ENCODE measurements at places on chromosomes 12 and 14.

DNA sequence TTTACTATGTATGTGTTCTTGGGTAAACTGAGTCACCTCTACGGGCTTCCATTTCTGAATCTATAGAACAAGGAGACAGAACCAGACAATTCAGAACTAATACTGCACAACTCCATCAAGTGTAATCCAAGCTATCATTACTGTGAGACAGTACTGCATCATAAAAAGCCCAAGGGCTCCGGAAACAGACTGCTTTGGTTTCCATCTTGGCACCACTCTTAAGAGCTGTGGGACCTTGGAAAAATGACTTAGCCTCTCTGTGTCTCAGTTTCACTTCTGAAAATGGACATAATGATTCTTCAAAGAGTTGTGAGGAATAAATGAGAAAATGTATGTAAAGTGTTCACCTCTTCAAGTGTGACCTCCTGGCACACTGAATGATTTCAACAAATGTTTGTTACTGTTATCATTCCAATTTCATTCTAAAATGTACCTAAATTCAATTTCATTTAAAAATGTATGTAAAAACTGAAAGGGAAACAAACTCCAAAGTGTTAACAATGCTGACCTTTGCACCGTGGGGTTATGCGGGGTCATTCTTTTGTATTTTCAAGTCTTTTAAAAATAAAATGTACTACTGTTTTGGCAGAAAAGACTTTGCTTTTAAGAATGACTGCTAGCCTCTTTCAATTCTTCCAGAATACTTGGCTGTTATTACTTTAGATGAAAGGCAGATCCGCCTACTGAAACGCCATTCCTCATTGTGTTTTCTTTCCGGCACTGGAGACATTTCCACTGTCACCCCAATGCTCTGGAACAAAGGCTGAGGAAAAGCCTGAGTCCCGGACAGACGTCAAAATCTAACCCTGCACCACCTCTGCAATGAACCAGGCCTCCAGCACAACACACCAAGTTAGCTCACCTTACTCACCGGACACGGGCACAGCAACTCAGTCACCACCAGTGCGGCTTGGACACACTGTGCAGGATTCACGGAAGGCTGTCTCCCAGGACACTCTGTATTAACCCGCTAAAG is 62.8 kb downstream of the TMCC3 start:
- DNase-seq: no peak

GRCh38 chr12:51921017-51921725 is 13.9 kb downstream of the ACVRL1 start:
- no peak for DNase-seq

GRCh38 chr14:32509632-32510187 is 180.6 kb downstream of the AKAP6 start:
- DNase-seq: no peak

DNA sequence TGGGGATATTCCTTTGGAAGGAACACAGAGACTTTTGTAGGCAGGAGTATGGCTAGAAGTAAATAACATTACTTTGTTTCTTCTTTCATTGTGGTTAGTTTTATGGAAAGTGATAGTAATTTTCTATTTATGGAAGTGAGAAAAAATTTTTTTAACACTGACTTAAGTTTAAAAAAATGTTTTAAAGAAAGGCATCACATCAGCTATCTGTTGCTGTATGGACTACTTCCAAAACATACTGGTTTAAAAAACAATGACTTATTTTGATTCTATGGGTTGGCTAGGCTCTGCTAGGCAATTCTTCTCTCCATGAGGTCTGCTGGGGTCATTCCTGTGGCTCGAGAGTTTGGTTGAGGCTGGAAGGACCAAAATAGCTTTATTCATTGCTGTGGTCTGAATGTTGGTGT is 31.7 kb upstream of the SLC38A2 start:
- no peak for DNase-seq

- no peak for DNase-seq
Measured at GRCh38 chr14:85471156-85471555, 58.8 kb upstream of the FLRT2 start.

DNA sequence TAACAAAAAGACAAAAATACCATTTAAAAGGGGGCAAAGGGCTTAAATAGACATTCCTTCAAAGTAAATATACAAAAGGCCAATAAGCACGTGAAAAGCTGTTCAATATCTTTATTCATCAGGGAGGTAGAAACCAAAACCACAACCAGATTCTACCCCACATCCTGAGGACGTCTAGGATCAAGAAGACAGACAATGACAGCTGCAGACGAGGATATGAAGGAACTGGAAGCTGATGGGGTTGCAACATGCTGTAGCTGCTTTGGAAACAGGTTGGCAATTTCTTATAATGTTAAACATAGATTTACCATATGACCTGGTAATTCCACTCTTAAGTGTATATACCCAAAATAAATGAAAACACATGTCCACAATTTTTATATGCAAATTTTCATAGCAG is 85.1 kb upstream of the C14orf180 start:
- DNase-seq: no peak

DNA sequence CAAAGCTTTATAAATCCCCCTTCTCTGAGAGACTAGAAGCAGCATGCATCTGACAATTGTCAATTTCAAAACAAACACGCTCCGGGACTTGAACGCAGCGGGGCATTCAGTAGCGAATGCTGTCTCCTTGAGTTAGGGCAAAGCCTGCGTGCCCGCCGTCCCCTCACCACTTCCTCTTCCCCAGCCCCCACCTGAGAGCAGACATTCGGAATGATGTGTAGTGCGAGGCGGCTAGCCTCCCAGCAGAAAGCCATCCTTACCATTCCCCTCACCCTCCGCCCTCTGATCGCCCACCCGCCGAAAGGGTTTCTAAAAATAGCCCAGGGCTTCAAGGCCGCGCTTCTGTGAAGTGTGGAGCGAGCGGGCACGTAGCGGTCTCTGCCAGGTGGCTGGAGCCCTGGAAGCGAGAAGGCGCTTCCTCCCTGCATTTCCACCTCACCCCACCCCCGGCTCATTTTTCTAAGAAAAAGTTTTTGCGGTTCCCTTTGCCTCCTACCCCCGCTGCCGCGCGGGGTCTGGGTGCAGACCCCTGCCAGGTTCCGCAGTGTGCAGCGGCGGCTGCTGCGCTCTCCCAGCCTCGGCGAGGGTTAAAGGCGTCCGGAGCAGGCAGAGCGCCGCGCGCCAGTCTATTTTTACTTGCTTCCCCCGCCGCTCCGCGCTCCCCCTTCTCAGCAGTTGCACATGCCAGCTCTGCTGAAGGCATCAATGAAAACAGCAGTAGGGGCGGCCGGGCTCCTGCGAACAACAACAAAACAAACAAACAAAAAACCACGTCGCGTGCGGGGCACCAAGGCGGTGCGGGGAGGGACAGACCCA is 2.2 kb downstream of the PRMT8 start:
- no peak for DNase-seq

GRCh38 chr12:114746297-114747011 is 62.5 kb upstream of the TBX3 start:
- no peak for DNase-seq

GRCh38 chr12:107027636-107028053 is 40.7 kb upstream of the MTERF2 start:
- no peak for DNase-seq

GRCh38 chr14:106845286-106846087 is 1319.1 kb downstream of the TMEM121 start:
- peak; percentile 43 for DNase-seq

GRCh38 chr14:35571598-35571997 is 37.6 kb downstream of the INSM2 start:
- no peak for DNase-seq

DNA sequence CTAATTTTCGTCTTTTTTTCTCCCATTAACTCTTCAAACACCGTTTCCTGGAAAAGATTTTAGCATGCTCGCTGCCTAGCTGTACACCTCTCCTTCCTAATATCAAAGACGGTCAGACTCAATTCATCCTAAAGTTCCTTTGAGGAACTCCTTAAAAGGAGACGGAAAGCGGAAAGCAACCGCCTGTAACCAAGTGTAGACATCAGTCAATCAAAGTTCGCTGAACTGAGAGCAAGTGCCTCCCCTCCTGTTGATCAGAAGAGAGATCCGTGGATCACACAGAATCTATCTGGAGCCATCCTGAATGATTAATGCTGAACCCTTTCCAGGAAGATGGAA is 412 bp upstream of the TEP1 start:
- DNase-seq: no peak

DNA sequence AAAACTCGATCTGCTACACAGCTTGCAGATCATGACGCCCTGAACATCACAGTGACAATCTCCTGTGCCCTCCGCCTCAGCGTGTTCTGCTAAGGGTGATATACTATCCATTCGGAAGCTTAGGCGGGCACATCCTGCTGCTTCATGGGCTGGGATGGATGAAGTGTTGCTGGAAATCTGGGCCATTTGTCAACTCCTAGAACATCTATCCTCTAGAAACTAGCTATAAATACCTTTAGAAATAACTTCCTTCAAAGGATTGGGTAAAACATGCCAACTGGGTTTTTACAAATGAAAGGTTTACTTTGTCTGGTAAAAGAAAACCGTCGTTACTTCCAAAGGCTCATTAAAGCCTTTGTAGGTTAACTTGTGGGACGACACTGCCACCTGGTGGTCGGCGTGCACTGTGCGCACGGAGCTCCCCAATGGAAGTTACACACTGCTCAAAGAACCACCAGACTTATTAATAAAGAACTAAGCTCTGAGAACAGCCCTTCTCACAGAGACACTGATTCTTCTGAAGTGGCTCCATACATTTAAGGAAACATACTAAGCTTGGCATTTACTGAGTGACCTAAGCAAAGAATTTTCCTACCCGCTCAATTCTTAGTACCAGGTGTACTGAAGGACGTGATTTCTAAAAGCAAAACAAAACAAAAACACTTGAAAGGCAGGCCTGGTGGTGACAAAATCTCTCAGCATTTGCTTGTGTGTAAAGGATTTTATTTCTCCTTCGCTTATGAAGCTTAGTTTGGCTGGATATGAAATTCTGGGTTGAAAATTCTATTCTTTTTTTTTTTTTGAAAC is 21.6 kb upstream of the CACNA2D4 start:
- DNase-seq: peak; percentile 94

DNA sequence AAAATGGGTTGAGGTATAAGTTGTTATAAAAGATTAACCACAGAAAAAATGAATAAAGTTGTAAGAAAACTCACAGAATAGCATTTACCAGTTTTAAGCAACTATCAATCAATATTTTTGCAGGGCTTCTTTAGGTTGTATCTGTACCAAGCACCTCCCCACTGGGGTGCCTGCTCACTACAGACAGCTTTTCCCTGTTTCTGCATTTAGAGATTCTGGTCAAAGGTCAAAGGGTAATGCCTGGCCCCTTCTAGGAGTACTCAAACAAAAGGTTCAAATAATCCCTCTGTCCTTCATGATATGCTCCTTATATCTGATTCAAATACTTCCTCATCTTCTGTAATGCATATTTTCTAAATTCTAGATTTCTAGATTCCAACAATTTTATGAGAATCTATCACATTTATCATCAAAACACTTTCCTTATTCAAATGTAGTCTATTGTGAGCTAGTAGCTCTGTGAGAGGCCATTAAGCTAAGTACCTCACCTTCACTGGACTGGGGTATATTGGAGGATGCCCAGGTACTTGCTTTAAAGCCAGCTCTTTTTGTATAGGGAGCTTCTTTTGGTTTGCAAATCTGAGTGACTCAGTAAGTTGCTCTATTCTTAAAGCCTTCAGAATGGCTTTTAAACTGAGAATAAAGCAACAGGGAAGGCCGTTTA is 120.7 kb upstream of the PTPRB start:
- DNase-seq: no peak

DNA sequence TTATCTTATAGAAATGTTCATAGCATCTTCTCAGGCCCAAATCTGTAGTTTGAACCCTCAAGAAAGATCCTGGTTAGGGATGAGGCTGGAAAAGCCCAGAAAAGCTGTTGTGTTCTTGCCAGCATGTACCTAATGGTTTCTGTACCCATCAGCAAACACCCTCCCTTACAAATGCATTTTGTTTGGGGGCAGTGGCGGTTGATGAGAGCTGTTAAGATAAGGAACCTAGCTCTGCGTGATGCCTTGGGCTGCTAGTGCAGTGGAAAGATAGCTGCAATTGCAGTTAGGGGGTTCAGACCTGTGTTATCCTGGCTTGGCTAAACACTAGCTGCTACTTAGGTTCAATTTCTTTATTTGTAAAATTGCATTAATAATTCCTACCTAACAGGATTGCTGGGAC is 3.6 kb downstream of the TPH2 start:
- no peak for DNase-seq

DNA sequence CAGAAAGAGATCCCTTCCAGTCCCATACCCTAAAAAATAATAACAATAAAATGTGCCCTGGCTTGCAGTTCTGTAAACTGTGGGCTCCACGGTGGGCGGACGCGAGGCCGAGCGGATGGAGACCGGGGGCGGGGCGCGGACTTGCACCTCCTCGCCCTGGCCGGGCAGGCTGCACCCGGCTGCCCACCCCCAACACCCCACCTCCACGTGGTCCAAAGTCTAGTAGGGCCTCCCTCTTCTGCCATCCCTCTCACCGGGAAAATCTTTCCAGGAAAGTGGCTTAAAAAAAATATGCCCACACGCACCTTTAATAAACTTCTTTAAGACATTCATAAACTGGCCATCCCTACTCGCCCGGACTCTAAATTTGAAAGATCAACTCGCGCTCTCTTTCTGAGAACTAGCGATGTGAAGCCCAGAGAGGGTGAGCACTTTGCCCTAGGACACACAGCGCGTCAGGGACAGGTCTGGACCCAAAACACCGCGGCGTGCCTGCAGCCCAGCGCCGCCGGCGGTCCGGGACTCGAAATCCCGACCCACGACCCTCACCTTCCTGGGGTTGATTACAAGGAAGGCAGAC is 1.9 kb upstream of the BCL11B start:
- no peak for DNase-seq

- no peak for DNase-seq
Measured at GRCh38 chr14:98059106-98059505, 1212.9 kb downstream of the BCL11B start.

DNA sequence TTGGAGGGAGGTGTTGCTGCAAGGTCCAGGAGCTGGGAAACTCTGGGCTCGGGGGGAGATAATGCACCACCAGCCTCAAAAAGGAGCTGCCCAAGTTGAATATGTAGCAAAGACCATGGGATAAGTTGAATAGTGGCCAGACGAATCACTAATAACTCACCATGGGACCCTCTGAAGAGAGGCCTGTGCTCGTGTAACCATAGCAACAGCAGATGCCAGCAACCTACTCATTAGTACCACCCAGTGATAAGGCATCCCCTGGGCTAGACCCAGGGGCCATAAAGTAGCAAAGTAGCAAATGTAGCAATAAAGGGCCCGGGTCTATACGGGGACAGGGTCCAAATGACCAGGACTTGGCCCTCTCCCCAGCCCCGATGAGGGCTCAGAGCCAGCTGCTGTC is 328.0 kb downstream of the DPF3 start:
- DNase-seq: no peak

GRCh38 chr12:56987551-56988053 is 18.7 kb downstream of the ZBTB39 start:
- DNase-seq: peak; percentile 78

DNA sequence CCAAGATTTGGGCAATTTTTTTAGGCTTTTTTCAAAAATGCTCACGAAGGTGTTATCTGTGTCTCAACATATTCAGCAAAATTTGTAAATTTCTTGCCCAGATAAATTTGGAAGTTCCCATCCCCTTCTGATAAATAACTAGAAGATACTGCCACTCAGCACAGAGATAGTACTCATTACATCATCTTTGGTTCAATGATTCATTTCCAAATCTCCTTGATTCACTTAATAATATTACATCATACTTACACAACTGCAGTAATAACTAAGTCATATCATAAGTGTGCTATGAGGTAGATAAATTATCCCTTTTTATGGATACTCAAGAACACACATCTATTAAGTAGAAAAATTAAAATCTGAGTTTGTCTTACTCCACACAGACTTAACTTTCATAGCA is 89.4 kb downstream of the RPAP3 start:
- DNase-seq: no peak

GRCh38 chr14:58106446-58106845 is 45.6 kb downstream of the ARMH4 start:
- DNase-seq: no peak

GRCh38 chr12:89636052-89636775 is 72.4 kb downstream of the ATP2B1 start:
- no peak for DNase-seq

All from activated CD8-positive, alpha-beta memory T cell treated with anti-CD3 and anti-CD28 coated beads, Interleukin-2, amount 50 U/mL, for 4 hours (primary cell).